CD4-positive, alpha-beta T cell treated with Interleukin-17A for 1 hour (primary cell): ENCODE measurements at places on chromosomes 6 and 20.

GRCh38 chr6:161117942-161118341 lies 126.4 kb downstream of the MAP3K4 start:
- no peak for DNase-seq

- peak; percentile 10 for DNase-seq
These were observed 227.5 kb upstream of the MYLIP start for GRCh38 chr6:15901141-15902115.

DNA sequence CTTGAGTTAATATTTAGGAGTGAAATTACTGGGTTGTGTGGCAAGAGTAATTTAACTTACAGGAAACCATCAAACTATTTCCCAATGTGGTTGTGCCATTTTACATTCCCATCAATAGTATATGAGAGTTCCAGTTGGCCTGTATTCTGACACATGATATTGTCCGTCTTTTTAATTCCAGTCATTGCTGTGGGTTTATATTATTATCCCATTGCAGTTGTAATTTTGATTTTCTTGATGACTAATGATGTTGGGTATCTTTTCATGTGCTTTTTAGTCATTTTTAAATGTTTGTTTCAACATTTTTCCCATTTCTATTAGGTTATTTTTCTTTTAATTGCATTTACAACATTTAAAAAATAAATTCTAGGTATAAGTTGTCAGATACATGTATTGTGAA lies 614.0 kb downstream of the UTRN start:
- no peak for DNase-seq

GRCh38 chr20:57429580-57430200 lies 38.5 kb downstream of the RBM38 start:
- DNase-seq: no peak

DNA sequence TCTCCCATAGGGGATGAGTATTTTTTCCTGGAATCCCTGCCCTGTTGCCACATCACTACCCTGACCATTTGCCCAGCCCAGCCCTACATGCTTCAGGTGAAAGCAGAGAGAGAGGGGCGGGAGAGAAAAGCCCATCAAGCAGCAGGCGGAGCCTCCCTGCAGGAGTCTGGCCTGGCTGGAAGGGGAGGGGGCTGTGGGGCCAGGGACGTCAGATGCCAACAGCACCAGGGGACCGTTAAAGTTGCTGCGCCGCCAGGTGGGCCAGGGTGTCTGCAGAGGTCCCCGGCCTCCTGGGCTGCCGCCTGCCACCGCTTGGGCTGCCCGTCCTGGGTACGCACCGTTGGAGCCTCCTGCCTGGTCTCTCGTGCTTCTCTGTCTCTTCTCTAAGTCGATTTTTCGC lies 757 bp upstream of the R3HDML start:
- no peak for DNase-seq

- no peak for DNase-seq
These were observed 96.6 kb downstream of the SULF2 start for GRCh38 chr20:47688385-47689381.

DNA sequence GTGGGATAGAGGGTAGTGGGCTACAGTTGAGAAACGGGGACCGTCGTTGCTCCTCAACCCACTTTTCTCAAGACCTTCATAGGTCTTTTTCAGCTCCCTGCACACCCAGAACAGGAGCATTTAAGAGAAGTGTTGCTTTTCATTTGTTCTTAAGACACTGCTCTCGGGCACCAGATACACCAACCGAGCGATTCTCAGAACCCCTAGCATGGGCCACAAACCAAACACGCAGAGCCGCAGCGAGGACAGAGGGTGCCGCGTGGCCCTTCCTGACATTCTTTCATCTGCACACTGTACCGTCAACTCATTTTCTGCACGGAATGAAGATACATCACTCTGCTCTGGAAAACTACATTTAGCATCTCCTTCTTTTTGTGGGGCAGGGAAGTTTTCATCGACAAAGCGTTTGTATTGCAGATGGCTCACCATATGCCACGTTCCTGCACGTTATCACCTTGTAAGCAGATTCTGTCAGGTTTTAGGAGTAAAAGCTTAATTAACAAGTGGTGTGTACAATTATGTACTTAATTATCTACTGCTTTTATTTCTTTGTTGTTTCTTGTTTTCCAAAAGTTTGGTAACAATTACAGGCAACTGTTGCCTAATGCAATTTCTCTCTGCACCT lies 70.4 kb upstream of the MLN start:
- DNase-seq: no peak

DNA sequence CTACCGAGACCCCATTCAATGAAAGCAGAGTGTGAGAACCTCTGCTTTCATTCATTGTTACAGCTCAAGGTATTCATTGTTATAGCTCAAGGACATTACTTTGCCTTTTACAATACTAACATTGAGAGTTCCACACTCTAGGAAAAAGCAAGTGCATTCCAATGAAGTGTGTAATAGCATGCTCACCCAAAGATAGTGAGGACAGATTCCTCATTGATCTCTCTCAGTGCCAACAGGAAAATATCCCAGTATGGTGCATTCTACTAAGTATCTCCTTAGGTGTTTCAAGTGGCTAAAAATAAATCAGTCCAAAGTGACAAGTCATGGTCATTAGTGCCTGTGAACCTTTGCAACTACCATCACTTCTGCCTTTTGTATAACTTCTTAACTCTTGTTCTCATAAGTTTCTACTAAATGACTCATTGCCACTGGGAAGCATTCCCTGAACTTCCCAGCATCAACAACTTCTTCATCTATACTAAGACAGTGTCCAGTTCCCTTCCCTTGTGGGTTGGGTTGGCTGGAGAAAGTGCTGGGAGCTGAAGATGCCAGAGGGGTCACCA lies 140.7 kb upstream of the STXBP5 start:
- DNase-seq: no peak

DNA sequence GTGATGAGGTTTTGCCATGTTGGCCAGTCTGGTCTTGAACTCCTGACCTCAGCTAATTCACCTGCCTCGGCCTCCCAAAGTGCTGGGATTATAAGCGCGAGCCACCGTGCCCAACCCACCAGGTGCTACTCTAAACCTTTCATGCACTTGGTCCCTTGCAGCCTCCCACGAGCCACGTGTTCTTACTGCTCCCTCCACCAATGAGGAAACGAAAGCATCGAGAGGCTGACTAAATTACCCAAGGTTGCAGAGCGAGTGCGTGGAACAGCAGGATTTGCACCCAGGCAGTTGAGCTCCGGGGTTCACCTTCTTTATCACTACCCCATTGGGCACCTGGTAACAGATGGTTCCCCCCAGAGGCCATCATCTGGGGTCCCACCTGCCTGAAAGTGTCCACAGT lies 208.3 kb downstream of the LY86 start:
- DNase-seq: no peak

GRCh38 chr6:122049341-122049740 lies 350.1 kb upstream of the HSF2 start:
- no peak for DNase-seq

- peak; percentile 8 for DNase-seq
These were observed 38.6 kb downstream of the GHRH start for GRCh38 chr20:37223053-37223452.

DNA sequence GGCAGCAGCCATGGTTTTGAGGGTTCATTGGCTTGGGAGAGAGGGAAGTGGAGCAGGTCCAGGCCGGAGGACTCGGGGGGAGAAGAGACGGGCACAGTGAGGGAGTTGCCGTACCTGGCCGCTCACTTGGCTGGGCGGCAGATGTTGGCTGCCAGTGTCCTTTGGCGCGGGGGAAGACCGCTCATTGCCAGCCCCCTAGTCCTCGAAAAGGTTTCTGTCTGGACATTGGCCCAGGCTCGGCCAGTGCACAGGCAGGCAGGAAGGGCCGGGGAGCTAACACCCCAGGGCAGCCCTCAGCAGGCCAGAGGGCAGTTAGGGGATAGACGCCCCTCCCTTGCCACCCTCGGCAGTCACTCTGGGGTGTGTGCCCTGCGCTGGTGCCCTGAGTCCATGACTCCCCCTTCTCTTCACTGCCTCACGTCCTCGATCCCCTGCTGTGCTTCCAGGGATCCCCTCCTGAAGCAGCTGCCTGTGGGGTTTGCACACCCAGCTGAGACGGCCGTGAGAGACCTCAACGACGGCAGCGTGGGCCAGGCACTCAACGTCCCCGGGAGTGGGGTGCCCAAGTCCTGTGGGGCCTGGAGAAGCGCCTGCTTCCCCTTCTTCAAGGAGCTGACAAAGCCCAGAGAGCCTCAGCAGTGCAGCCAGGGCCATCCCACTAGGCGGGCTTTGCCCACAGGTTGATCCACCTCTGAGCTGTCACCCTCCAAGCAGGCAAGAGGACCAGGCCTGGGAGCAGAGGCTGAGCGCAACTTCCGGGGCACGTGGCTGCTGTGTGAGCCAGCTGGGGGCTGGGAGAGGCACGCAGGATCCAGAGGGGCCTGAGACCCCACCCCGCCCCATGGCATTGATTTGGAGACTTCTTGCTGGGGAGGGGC lies 20.4 kb downstream of the RBM38 start:
- no peak for DNase-seq

- DNase-seq: no peak
These were observed 7.7 kb upstream of the SLC35A1 start for GRCh38 chr6:87465051-87465450.

GRCh38 chr6:27414996-27415395 lies 26.4 kb downstream of the ZNF391 start:
- no peak for DNase-seq

DNA sequence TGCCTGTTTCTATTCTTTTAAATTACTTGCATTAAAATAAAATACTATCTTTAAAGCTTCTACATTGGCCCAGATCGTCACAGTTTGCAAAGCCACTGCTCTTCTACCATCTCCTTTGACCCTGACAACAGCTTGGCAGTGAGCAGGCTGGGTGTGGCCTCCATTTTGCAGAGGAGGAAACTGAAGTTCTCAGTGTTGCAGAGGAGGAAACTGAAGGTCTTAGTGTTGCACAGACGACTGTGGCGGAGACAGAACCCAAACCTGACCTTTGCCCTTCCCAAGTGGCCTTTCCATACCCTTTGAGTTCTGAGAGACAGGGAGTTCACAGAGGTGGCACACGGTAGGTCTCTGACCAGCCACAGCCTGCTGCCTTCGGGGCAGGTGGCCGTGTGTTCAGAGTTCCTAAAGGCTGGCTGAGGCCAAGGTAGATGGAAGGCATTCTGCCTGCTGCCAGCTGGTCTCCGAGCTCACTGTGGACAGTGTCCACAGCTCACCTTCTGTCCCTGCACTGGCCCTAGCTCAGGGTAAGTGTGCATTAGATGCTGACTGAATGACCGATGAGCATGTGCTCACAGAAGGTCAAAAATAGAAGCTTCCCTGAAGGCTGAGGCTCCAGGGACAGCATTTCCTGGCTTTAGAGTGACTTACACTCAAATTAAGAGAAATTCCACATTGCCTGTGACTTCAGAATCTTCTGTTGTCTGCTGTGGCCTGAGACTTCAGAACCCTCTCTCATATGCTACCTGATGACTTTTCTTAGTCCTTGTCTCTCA lies 113.5 kb upstream of the SLC24A3 start:
- DNase-seq: no peak

- DNase-seq: no peak
These were observed 62.6 kb downstream of the BANF2 start for GRCh38 chr20:17762243-17762872.

DNA sequence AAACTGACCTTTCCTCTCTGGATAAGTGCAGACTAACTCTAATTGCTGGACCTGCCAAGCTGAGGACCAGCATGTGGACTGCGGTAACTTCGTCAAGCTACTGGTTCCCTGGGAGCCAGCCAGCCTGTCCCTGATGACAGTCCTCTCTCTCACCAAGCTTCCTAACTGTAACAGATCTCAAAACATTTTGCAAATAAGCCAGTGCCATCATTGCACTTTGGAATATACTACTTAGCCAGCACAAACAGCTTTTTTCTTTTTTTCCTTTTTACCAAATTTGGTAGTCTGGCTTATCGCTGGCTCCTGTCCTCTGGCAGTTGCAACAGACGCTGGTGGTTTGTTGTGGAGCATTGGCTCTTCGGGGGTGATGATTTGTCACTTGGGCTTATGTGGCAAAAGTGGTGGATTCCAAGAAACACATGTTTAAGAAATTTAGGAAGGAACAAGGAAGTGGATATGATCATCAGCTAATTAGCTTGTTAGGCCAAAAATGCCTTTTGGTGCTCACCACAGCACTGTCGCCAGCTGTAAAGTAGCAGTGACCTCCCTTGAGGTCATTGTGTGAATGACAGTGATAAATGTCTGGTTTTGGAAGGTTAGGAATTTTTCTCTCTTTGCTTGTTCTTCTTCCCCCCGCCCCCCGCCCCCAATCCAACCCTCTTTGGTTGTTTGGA lies 171.7 kb downstream of the CLIC5 start:
- no peak for DNase-seq

GRCh38 chr20:20321917-20322316 lies 46.0 kb upstream of the INSM1 start:
- DNase-seq: no peak

- no peak for DNase-seq
These were observed 121.9 kb downstream of the PHACTR3 start for GRCh38 chr20:59726281-59726595.

DNA sequence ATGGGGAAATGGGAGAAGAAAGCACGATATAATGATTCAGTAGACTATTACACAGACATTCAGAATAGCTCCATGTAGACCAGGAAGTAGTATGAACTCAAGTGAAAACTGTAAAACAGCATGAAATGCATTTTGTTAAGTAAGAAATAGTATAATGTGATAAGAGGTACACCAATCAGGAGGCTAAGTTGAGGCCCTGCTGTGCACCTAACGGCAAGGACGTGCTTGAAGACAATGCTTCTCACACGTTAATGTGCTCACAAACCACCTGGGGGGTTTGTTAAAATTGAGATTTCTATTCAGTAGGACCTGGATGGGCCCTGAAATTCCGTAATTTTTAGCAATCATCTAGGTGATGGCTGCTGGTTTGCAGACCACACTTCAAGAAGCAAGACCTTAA lies 178.9 kb upstream of the SULF2 start:
- DNase-seq: no peak

GRCh38 chr6:3284436-3284876 lies 25.7 kb downstream of the PSMG4 start:
- DNase-seq: no peak

GRCh38 chr6:95681736-95682135 lies 104.4 kb downstream of the MANEA start:
- DNase-seq: no peak

GRCh38 chr6:137937834-137938233 lies 70.8 kb downstream of the TNFAIP3 start:
- no peak for DNase-seq
